Thymus (tissue), 14 donors: ENCODE measurements at places on chromosomes 6 and 20. TPM values are rescaled to one million over a fixed set of nuclear protein-coding genes. Genes with fewer than 3 reads are reported as not detected.
A peak's percentile ranks its signal among the peaks of the same experiment; 100 is the strongest.

OPRL1 gene
- 1.4 TPM for total RNA-seq

DNA sequence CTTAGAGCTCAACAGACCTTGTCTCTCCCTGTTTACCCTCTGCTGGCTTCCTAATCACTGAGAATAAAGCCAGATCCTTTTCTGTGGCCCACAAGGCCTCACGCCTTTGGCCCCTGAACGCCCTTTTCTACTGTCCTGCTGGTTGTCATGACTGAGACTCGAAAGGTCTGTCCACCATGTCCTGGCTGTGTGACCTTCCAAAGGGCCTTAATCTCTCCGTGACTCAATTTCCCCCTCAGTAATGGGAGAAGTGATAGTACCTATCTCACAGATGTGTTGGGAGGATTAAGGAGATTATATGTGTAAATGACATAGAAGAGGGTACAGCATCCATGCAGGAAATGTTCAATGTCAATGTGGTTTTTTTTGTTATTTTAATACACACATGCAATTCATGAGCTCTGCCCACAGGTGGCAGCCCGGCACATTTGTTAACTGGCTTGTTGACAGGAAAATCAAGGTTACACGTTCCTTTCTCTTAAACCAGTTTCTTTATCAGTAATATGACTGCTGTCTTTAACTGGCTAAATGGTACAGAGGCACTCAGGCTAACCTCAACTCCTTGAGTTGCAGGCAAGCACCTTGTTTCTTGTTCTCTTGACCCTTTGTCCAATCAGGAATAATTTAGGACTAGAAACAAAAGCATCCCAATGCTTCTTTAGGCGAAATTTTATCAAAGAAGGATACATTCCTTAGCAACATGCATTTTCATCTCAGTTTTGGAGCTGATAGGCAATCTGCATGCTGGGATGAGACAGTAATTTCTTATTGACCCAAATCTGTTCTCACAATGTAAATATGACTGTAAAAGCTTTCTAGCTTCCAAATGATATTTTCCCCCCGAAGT is 16.6 kb downstream of the SLC22A1 start:
- DNase-seq, result peak; percentile 61

DNA sequence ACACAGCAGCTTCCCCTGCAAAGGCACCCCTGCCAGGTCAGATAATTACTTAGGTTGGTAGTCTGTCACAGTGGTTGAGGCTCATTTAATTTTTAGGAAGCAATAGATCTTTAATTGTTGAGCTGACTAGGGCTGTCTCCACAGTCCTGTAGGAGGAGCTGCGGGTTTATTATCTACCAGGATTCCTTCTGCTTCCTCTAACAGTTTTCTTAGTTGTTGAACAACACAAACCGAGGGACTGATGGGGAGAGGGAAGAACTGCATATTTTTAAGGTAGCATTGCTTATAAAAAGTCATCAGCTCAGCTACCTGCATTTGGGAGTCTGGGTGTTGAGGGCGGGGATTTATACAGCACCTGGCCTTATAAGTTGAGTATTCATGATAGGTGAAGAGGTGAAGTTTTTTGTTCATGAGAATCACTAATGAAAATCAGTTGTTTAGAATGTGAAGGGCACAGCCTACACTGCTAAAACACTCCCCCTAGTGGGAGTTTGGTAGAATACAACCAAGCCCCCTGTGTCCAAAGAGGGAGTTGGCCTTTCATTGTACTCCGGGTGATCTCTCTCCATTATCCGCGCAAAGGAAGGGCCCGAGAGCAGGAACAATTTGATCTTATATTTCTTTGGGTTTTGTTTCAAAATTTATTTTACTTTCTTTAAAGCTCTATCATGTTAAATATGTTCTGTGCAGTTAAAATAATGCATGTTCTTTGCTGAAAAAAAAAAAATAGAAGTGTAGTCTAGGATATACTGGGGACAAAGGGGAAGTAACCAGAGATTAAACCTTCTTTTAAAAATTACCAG is 69.6 kb downstream of the SSR1 start:
- peak; percentile 47 for DNase-seq

- DNase-seq, result no peak
Measured at GRCh38 chr20:50992733-50993457, 30.0 kb downstream of the KCNG1 start.

DNA sequence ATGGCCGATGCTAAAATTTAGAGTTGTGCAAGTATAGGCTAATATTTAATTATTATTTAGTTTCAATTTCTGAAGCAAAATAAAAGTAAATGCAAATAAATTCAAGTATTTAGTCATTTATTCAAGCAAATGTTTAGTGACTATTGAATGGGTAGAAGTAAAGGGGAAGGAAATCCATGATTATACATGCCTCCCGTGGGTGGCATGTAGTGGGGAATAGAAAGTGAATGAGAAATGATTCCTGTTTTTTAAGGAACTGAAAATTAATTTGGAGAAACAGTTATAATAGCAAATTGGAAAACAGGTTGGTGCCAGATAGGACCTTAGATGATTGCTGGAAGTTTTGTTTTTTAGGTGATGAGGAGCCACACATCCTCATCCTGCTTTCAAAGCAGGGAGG is 35.4 kb downstream of the FAM229B start:
- no peak for DNase-seq

- DNase-seq, result peak; percentile 18
Measured at GRCh38 chr20:63311833-63312243, 18.9 kb downstream of the COL20A1 start.

DNA sequence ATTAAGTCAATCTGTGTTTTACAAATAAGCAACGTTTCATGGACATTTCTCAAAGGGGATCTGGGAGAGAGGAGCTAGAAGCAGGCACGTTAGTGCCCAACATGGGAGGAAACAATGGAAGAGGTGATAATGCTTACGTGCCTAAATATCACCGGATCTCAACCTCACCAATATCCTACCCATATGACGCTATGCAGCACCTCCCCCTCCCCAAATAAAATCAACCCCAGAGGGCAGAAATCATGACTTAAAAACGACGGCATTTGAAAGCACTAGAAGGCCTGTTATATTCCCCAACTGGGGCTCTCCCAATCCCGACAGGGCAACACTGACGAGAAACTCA is 425 bp downstream of the HBS1L start:
- DNase-seq, result no peak

GRCh38 chr6:82738773-82739172 is 326.9 kb downstream of the UBE3D start:
- no peak for DNase-seq

GRCh38 chr20:10842116-10842515 is 168.3 kb upstream of the JAG1 start:
- DNase-seq, result no peak

GRCh38 chr6:146543211-146543939 is at the start of gene RAB32:
Gene RAB32 (plus strand): TSS chr6:146543833. CDS start chr6:146543872, 39 bp downstream.
- DNase-seq, result peak; percentile 61

DNA sequence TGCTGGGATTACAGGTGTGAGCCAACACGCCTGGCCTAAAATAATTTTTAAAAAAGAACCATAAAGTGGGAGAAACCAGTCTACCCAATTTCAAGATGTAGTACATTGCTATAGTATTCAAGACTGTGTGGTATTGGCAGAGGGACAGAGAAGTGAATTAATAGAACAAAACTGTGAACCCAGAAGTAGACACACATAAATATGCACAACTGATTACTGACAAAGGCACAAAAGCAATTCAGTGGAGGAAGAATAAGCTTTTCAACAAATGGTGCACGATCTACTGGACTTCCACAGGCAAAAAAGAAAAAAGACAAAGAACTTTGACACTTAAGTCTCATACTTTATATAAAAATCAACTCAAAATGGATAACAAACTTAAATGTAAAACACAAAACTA is 15.5 kb downstream of the ZBTB2 start:
- DNase-seq, result no peak

DNA sequence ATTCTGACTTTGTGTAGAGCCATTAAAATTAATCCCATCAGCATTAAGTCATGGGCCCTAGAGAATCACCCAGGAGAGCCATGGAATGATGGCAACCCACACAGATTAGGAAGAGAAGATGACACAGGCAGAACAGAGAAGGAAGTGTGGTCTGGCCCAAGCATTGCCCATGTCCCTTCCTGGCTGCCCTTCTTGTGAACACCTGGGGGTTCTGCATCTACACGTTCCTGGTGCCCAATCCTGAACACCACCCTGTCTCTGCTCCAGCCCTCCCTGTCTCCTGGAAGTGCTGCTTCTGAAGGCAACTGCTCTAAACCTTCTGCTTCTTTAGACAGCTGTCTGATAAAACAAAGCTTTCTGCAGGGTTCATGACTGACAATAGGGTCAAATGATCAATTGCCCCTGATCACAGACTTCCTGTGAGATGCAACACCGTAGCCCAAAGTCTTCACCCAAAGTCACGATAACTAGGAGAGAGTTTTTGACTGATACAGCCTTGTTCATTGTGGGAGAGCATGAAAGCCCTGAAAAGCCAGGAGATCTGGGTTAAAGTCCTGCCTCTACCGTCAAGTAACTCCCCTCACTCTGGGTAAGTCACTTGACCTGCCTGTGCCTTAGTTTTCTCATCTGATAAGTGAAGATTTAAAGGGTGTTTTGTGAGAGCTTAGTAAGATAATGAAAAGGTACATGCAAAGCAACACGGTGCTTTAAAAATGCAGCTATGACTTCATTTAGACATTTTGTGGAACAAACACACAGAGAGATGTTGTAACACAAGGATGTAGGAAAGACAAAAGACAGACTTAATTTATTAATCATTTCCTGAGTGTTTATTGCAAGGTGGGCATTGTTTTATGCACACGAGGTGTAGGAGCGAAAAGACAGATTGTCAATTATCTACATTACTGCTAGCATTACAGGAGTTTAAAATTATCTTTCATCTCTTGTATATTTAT is 291.2 kb upstream of the STXBP5 start:
- DNase-seq, result no peak

DNA sequence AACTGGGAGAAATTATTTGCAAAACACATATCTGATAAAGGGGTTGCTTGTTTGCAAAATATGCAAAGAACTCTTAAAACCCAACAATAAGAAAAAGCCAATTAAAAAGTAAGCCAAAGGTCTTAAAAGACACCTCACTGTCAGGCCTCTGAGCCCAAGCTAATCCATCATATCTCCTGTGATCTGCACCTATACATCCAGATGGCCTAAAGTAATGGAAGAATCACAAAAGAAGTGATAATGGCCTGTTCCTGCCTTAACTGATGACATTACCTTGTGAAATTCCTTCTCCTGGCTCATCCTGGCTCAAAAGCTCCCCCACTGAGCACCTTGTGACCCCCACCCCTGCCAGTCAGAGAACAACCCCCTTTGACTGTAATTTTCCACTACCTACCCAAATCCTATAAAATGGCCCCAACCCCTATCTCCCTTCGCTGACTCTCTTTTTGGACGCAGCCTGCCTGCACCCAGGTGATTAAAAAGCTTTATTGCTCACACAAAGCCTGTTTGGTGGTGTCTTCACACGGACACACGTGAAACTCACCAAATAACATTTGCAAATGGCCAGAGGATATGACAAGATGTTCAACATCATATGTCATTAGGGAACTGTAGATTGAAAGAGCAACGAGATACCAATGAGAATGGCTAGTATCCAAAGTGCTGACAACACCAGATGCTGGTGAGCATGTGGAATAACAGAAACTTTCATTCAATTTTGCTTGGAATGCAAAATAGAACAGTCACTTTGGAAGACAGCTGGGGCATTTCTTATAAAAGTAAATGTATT is 565.0 kb upstream of the ADGRB3 start:
- DNase-seq, result no peak
